ENCODE measurements at places on chromosomes 11 and 22. TPM values are rescaled to one million over a fixed set of nuclear protein-coding genes. Genes with fewer than 3 reads are reported as not detected.

- no peak for DNase-seq
Observed at GRCh38 chr11:86615487-86615886, 56.9 kb downstream of the ME3 start.

Gene GAS2L1
- total RNA-seq, result 15.0 TPM

Gene NXPE4
- total RNA-seq, result not detected

Gene KCNQ1OT1
- total RNA-seq, result 7.3 TPM

DNA sequence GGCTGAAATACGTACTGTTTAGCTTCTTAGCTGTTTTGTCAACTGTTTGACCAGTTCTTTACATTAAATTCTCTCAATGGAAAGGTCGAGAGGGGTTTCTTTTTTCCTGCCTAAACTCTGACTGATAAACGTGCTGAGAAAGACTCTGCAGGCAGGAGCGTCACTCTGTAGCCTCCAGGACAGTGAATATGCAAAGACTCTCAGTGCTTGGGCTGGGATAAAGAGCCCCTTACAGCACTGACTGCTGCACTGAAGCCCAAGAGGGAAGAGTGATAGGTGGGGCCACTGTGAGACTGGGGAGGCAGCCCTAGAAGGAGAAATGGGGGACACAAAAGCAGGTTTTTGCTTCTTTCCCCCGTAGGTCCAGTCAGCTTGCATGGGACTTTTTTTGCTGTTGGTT, 213.5 kb downstream of the TENM4 start:
- no peak for DNase-seq

DNA sequence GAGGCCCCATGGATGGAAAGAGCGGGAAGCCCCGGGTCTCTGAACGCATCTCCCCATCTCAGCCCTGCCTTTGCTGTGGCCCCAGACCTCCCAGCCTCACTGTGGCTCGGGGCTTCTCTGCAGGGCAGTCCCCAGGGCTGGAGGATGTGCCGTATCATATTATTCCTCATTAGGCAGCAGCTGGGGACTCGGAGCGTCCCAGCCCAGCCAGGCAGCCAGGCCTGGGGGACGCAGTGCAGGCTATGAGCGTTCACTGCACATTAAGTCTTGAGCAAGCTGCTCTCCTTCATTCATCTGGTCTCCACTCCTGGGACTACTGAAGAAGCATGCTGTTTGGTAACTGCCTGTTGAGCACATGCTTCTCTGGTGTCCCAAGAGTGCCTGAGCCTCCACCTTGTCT, 226.8 kb upstream of the TBCEL start:
- no peak for DNase-seq

Gene BET1L
- 16.2 TPM for total RNA-seq

DNA sequence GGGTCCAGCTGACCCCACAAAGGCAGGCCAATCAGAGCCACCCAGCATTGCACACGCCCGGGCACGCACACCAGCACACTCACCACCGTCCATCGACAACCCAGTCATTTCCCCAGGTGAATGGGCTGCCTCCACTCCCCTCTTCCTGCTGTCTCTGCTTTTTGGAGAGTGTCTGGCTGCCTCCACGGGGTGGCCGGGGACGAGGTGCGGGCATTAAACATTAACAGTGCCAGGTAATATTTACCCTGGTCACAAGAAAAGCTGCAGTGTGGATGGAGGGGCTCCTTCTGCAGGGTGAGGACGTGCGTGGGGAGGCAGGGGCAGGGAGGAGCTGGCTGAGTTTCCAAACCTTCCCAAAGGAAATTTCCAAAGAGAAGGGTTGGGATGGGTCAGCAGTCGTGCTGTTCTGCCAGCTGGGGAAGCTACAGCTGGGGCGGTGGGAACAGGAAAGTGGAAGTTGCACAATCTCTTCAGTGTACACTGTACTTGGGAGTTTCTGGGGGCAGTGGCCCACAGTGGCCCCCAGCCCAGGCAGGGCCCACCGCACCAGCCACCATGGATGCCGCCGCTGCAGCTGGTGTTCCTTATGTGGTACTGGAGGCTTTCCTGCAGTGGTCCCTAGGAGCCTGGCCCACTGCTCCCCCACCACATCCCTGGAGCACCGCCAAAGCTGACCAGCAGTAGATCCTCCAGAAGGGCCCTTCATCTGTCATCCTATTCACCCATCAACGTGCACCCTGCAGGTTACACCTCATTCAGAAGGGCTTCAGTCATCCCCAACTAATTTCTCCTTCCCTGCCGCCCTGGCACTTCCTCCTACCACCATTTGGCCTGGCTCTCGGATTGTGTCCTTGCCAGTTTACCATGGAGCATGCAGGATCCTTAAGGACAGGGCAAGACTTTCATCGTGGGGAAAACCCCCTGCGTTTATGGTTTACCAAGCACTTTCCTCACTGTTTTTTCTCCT, at the start of gene FXYD2:
Gene FXYD2 (minus strand): TSS at position 174 of the 967 bp plus-strand sequence. CDS start 66 bp downstream, at position 108.
- DNase-seq, result peak; percentile 14

GRCh38 chr11:88579466-88579865, 241.9 kb upstream of the CTSC start:
- no peak for DNase-seq

Gene OR52N4
- total RNA-seq, result not detected
